ENCODE measurements at places on chromosomes 11 and 22.

GRCh38 chr11:79309407-79309806 is 131.4 kb downstream of the TENM4 start:
- DNase-seq: no peak

DNA sequence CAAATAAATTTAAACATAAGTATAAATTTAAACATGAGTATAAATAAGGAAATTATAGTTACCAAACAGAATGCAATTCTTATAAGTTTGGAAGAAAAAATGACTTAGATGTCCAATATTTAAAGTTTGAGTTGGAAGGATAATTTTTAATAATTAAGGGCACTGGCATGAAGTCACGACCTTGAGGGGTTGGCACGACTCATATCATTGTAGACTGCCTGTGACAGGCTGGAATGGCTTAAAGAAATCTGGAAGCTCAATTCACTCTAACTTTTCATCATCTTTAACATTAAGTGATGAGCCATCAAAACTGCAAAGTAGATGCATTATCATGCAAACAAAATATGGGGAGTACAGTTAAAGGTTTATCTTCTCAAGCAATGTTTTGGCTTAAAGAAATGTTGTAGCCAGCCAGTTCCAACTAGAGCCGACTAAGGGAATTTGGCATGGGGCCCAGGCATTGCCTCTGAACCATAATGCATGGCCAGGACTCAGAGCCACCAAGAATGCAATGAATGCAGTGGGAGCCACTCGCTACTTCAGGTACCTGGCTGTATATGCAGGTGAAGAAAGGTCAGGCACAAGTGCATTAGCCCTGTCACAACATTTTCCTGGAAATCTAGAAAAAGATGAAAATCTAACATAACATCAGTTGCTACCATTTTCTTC is 33.4 kb downstream of the PGR start:
- no peak for DNase-seq

DNA sequence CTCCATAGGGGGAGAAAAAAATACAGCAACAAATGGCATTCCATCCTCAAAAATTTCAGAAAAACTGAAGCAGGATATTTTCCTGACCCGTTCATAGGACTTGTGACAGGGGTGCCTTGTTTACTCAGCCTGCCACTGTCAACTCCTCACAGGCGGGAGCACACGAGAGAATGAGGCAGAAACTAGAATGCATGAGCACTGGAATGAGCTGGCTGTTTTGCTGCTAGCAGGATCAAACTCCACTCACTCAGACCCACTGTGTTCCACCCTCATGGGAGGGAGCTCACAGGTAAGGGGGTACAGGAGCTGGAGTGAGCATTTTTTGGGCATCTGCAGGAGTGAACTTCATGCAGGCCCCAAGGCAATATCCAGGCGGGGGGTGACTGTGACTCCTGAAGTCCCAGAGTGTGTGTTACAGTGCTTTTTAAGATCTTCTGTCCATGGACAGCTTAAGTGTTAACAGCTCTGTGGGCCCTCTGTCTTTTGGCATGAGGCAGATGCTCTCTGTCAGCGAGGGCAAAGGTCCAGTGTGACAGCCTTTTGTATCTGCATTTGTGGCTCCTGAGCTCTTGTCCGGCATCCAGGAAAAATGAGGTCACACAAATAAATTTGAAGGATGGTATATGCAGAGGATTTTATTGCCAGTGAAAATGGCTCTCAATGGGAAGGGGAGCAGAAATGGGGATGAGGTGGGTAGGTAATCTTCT is 905.7 kb upstream of the TENM4 start:
- DNase-seq: no peak

DNA sequence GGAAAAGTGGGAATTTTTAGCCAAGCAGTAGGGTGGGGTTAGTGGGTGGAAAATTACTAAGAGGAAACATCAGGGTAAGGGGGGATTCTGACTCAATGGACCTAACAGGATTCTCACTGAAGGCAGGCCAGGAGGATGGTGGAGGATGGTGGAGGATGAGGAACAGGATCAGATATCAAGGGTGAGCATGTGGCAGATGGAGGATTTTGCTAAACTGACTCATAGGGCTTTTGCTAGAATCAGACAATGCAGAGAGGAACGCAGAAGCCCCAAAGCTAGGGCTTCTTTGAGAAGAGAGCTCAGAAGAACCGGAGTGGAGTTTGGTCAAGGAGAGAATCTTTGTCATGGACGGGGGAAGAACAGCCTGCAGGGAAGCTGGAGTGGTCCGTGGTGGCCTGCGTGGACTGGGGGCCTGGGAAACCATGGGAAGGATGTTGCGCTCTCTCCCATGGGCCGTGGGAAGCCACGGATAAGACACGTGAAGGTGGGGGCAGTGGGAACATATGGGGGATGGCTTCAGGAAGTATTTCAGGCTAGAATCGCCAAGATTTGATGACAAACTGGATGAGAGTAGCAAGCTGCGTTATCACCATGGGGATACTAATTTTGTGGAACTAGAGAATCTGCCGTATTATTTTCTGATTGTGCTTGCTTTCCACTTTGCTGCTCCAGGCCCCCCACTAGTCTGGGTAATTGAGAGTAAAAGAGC is 165.2 kb downstream of the LDLRAD3 start:
- no peak for DNase-seq

- DNase-seq: no peak
These were observed 240.4 kb downstream of the DYNC2H1 start for GRCh38 chr11:103349595-103349994.

DNA sequence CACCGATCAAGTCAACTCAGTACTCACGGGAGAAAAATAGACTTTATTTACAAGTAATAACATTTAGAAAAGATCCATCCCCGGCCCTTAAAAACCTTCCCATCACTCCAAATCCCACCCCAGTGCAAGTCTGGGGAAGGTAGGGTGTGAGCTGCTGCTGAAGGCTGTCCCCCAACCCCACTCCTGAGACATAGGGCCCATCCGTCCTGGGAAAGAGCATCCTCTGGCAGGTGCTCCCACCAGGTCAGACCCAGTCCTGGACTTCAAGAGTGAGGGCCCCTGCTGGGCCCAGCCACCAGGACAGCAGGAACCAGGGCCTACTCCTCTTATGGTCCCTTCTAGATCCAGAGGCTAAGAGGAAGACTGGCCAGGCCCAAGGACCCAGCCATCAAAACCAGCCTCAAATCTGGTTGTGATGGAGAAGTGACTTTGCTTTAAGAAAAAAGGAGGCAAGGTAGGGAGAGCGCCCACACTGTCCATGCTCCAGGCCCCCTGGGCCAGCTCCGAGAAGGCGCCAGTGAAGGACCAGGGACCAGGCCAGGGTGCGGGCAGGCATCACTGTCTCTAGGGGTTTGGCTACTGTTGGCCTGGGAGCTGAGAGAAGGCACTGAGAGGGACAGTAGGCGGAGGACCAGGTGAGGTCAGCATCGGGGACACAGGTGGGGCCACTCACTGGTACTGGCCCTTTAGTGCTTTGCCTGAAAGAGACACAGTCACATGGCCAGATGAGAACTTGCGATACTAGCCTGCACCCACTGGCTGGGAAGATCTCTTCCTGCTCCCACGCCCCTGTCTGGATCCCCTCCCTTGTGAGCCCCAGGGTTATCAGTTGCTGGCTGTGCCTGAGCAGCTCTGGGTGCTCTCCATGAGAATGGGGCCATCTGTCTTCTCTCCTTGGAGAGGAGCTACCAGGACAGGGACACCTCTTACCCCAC is 4.4 kb downstream of the IL18BP start:
- no peak for DNase-seq

- DNase-seq: no peak
These were observed 6.8 kb downstream of the SLN start for GRCh38 chr11:107705027-107705426.

Data from NCI-H2171 (cell line).